CD8-positive, alpha-beta memory T cell (primary cell): ENCODE measurements at places on chromosomes 6 and 20. TPM values are rescaled to one million over a fixed set of nuclear protein-coding genes. Genes with fewer than 3 reads are reported as not detected.
A peak's percentile ranks its signal among the peaks of the same experiment; 100 is the strongest.

GRCh38 chr6:3446184-3446583, 10.7 kb downstream of the SLC22A23 start:
- no peak for DNase-seq

DNA sequence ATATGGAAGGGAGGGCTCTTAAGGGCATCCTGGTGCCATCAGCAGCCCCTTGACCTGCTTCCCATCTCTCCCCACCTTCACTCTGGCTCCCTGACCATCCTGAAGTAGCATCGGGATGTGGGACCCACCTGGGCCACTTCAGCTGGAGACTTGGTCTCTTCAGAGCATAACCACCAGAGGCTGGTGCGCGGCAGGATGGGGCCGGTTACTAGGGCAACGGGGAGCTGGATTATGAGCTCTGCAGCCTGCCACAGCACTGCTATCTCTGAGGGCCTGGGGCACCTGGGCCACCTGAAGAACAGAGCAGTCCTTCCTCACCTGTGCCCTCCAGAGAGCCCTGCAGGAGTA, 79.7 kb downstream of the SYNJ2 start:
- no peak for DNase-seq

The ZSCAN12 gene
- total RNA-seq, result 4.4 TPM

GRCh38 chr6:1575210-1576041, 34.3 kb upstream of the FOXC1 start:
- no peak for DNase-seq

DNA sequence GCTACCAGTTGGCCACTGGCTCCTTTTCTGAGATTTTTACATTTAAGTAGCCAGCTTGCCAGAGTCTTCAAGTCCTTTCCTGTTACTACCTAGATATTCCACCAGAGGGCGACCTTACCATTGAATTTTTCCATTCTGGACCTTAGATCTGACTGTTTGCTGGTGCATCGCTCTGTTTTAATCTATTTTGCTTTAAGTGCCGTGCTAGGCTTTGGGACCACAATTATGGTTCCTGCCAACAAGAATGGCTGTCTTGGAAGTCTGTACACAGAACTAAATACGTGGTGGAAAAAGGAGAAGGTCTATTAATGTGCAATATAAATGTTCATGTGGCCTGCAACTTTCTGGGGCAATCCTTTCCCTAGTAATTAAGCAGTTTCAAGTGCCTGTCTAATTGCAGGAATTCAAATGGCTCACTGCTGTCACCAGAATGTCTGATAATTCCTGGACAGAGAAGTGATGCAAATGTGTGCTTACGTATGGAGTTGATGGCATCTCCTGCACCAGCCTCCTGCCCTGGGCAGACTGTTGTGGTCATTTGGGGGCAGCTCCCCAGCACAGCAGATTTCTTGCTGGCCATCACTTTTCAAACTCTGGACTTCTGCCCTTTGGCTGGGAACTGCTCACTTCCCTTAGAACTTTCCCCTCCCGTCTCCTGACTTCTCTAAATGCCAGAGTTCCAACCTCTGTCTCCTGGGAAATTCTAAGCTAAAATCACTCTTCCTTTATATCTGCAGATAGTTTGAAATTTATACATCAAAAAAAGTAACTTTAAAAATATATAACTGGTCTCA, 5.6 kb upstream of the HLA-DOA start:
- DNase-seq, result peak; percentile 65

The OR2H2 gene
- total RNA-seq, result not detected

DNA sequence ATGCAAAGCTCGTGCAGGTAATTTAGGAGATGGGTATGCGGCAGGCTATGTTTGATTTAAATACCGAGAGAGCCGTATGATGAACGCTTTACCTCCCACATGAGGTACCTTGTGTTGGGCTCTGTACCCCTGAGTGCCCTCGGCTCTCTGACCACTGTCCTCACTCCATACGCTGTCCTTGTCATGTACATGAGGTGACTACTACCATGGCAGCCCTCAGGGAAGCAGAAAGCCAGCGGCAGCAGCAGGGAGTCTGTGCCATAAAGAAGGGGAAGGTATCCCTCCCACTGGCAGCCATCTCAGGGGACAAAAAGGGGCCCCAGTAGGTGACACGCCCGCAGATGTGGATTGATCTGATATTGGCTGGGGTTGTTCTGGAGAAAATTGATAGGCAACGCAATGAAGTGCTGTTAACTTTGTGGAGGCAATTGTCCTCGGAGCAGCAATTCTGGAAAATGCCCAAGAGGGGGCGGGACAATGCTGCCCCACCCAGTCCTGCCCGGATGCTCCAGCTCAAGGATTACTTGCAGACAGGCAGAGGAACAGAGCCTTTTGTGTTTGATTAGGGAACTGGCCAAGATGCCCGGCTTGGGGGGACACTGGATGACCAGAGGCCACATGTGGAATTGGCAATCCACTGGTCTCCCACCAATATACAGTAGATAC, 38.0 kb upstream of the HSF2 start:
- DNase-seq, result no peak

GRCh38 chr6:152398993-152399392, 238.2 kb downstream of the SYNE1 start:
- DNase-seq, result no peak

The WFDC12 gene
- not detected for total RNA-seq

DNA sequence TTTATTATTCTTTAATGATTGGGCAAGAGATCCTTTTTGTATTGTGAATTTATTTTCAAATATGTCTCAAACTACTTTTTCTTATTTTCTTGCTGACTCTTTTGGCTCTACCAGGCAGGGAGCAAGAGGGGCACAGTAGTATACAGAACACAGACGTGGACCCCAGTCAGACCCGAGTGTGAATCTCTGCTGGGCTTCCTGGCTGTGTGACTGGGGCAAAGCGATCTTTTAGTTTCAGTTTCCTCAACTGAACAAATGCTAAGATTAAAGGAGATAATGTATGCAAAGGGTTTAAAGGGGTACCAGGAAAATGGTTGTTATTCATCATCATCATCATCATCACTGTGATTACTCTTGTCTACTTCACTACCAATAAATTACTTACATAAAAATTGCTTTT, 317.5 kb downstream of the HIVEP2 start:
- DNase-seq, result no peak

- no peak for DNase-seq
Observed at GRCh38 chr6:168784426-168784825, 343.4 kb downstream of the SMOC2 start.

DNA sequence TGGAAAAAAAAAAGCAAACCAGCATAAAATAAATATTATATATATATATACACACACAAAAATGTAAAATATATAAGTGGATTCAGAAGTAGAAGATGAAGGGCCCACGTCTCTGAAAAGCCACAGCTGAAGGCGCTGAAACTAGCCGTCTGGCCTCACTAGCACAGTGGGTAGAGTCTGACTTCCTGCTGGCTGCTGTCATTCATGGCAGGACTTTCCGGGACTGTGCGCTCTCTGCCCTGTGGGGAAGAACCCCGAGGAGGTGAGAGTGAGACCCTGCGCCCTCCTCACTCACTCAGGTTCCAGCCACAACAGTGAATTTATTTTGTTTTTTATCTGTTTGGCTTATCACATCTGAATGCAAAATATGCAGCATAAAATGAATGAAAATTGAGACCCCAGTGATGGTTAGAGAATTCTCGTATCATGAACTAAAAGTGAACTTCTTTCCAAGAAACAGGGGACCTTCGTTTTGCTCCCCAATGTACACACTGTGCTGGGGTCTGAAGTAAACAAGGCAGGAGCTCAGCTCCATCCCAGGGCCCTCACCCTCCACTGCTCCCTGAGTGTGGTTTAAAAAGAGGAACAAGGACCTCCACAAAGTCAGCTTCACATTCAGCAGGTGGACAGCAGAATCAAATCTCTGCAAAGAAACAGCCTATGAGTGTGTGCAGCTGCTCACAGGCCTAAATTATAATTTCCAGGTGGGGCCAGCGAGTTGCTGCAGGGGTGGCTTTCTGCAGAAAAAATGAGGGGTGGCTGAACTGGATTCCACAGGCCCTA, 1.3 kb upstream of the RAMACL start:
- no peak for DNase-seq

The TCF15 gene
- total RNA-seq, result not detected

- no peak for DNase-seq
Observed at GRCh38 chr6:47663462-47664216, 34.7 kb upstream of the ADGRF4 start.

DNA sequence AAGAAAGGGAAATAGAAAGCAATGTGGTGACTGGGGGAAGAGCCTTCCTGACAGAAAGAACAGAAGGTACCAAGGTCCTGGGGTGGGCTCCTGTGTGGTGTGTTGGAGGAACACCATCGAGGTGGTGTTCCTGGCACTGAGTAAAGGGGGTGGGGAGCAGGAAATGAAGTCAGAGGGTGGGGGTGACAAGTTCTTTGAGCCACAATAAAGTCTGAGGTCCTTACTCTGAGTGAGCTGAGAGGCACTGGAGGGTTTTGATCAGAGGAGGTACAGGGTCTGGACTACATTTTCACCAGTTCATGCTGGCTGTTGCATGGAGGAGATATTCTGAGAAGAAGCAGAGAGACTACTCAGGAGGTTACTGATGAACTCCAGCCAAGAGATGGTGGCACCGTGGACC, 198.2 kb downstream of the GMPR start:
- peak; percentile 19 for DNase-seq

DNA sequence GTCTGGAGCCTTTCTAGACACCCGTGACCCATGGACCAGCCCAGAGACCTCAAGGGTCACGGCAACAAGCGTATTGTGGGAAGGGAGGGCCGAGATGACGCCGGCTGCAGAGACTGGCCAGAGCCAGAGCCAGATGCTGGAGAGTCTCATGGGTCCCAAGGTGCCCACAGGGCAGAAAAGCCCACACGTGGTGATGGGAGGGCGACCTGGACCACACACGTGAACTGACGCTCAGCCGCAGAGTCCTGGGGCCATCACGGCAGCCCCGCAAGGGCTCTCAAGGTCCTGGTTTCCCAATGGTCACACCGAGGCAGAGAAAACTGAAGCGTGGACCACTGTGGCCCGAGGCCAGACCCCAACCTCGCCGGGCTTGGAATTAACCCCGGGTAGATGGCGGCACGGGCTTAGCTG, 92.6 kb downstream of the YTHDF1 start:
- peak; percentile 33 for DNase-seq

The SPINT3 gene
- not detected for total RNA-seq

The LY6G6D gene
- not detected for total RNA-seq

DNA sequence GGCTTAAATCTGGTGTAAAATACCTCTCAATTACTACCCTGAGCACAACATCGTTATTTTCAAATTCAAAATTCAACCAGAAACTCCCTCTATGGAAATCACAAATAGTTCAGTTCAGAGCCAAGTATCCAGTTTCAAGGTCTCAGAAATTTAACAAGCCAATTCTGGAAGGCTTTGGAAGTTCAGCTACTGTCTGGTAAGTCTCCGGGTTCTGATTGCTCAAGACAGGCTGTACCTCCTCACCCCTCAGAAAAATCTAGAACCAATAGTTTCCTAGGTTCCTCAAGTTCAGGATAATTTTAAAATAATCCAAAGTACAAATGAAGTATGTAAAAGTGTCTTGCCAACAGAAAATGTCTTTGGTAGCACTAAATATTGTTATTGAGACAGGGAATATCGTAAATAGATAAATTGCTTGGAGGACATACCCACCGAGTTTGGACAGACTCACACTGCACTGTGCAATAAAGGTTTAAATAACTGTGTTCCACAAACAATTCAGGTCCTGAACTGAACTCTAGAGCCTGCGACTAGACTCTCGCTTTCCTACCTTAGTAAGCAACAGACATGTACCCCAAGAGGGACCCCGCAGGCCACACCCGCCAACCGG, 729 bp downstream of the ATG5 start:
- DNase-seq, result no peak
